ENCODE measurements at places on chromosomes 1 and 21.

- DNase-seq: no peak
These were observed 35.1 kb downstream of the SLC44A3 start for GRCh38 chr1:94855307-94855700.

DNA sequence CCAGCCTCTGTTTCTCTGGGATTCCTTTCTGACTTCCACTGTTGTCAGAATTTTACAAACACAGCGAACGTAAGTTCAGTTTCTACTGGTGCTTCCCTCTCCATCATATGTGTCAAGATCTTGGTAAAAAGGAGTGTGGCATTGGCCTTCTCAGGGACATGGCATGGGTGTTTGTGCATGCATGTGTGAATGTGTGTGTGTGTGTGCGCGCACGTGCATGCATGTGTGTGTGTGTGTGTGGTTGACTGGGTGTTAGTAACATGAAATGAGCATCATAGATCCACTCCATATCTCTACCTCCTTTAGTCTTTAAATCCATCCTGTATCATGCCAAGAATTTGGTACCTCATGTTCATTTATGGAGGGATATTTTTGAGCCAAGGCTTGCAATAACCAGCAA is 411.3 kb downstream of the NPHP4 start:
- no peak for DNase-seq

DNA sequence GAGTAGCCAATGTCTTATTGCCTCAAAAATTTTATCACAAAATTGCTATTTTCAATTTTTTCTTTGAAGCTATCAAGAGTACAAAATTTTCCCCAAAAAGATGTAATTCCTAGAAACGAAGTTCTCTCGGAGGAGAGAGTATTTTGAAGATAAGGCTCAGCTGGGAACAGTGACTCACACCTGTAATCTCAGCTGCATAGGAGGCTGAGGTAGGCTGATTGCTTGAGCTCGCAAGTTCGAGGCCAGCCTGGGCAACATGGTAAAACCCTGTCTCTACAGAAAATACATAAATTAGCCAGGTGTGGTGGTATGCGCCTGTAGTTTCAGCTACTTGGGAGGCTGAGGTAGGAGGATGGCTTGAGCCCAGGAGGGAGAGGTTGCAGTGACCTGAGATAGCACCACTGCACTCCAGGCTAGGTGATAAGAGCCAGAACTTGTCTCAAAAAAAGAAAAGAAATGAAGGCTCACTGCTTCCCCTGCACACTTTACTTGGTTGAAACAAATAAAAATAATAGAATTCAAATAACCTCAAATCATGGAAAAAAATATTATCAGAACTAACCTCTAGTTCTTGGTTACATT is 22.2 kb downstream of the TUT4 start:
- no peak for DNase-seq

- DNase-seq: no peak
These were observed 346.9 kb upstream of the DAB1 start for GRCh38 chr1:57770772-57771171.

DNA sequence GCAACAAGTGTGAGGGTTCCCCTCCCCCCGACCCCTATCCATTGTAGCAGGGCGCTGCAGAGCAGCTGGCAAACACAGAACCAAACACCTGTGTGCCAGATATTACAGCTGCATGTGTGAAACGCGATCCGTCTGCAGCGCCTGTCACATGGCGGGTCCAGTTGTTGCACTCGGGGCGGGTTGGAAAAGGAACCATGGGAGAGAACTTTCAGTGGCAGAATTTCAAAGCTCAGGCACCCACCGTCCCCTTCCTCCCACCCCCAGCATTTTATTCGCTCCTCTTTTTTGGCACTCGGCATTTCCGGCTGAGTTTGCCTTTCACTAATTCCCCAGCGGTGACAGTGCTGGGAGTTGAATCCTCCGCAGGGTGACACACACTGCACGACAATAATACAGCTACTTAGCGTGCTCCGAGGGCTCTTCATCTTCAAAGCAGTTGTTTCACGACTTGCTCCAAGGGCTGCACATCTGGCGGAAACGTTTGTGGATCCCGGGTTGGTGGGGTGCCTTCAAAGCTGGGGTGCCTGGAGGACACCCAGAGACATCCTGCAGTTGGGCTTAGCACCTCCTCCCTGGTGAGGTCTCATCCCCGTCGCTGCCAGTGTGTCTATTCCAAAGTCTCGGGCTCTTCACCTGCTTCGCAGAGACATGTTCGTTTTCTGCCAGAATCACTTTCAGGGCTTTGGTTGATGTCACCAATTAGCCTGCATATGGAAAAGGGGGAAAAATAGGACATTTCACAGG is 180.7 kb downstream of the ZBTB18 start:
- no peak for DNase-seq
